ENCODE measurements at places on chromosomes 2 and 18. TPM values are rescaled to one million over a fixed set of nuclear protein-coding genes. Genes with fewer than 3 reads are reported as not detected.

The ZFP36L2 gene
- 11.0 TPM for total RNA-seq

The IL1RN gene
- not detected for total RNA-seq

- ATAC-seq = no peak
Measured at GRCh38 chr2:187136646-187137045, 287.7 kb upstream of the ZSWIM2 start.

GRCh38 chr2:180706694-180707093, 273.7 kb upstream of the UBE2E3 start:
- no peak for ATAC-seq

DNA sequence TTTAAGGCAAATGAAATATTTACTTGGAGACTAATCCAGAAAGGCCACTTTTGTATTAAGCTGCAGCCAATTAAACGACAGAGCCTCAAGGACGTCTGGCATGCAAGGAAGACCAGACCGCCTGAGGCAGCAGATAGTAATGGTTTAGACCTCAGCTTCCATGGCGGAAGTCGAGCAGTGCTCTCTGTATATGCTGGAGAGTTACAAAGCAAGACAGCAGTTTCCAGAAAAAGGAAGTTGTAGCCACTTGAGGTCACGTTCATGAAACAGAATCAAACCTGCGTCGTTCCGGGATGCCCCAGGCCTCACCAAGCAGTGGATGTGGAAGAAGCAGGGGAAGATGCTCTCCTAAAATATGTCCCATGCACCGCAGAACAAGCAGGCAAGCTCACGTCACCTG, 142.0 kb downstream of the PTGR3 start:
- ATAC-seq = no peak

DNA sequence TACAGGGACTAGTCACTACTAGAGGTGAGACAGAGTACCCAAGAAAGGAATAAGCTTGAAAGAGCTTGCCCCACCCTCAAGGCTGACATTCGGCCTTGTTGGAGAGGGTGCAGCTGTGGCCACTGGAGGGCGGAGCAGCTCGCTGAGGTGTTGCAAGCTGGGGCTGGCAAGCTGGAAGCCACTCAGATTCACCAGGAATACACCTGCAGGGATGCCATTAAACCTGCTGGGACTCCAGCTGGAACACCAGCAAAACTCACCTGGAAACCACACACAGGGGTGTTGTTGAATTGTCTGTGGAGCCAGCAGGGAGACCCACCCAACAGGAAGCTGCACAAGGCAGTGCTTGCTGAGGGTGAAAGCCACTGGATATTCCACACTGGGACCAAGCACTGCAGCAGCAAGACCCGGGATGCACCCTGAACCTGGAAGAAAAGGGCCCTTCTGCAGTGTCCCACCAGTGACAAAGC, 26.1 kb downstream of the KCTD18 start:
- peak; percentile 78 for ATAC-seq

GRCh38 chr2:217372794-217373193, 512.9 kb upstream of the TNP1 start:
- ATAC-seq = no peak

DNA sequence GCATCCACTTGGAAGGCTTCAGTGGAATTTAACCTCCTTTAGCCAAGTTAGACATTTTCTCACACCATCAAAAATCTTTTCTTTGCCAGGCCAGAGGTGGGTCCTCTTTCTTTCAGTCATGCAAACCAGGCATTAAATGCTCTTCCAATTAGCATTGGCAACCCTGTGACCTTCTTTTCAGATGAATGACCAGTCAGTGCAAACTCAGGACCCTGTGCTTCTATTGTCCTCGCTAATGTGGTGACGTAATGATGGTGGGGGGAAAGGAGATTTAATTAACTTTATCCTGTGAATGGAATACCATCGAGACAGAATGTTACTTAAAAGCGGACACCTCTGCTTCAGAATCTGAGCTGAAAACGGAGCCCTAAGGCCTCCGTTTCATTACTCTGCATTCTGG, 23.2 kb upstream of the STPG4 start:
- ATAC-seq = no peak

- no peak for ATAC-seq
Measured at GRCh38 chr2:189083106-189083505, 96.5 kb downstream of the COL5A2 start.

DNA sequence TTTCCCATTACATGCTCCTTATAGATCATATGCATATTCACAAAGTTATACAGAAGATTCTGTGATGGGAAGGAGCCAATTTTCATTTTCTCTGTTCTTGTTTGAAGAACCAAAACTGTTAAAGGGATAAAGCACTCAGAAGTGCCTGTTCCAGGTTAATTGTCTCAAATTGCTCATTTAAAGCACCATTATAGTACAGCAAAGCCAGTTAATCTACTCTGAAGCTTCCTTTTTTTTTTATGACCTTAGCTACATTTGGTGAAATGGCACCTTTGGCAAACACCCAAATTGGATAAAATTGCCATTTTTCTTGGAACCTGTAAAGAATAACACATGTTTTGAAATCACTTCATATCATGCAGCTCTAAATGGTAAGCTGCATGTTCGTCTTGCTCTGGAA, 1092.3 kb downstream of the BCL11A start:
- ATAC-seq = no peak

DNA sequence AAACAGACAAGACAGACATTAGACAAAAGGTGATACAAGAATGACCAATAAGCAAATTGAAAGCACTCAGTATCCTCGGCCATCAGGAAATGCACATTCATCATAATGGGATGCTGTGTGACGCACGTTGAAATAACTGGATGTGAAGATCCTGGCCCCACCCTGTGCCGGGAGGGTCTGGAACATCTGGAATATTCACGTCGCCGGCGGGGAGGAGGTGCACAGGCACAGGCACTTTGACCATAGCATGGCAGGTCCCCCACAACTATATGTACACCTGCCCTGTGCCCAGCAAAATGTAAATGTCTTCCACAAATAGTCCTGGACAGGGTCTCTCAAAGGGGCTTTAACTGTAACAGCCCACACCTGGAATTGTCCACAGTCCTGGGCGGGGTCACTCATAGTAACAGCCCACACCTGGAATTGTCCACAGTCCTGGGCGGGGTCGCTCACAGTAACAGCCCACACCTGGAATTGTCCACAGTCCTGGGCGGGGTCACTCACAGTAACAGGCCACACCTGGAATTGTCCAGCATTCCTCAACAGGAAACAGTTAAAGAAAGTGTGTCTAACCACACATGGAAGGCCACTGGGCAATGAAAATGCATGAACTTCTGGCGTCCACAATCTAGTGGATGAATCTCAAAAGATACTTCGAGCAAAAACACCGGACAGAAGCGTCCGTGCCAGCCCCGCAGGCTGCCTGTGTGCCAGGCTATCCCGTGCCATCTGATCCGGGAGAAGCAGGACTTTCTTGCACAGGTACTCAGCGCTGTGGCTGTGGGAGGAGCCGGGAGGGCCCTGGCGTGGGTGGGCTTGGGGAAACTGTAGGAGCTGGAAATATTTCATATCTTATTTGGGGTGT, 113.4 kb downstream of the RTP5 start:
- ATAC-seq = peak; percentile 92

DNA sequence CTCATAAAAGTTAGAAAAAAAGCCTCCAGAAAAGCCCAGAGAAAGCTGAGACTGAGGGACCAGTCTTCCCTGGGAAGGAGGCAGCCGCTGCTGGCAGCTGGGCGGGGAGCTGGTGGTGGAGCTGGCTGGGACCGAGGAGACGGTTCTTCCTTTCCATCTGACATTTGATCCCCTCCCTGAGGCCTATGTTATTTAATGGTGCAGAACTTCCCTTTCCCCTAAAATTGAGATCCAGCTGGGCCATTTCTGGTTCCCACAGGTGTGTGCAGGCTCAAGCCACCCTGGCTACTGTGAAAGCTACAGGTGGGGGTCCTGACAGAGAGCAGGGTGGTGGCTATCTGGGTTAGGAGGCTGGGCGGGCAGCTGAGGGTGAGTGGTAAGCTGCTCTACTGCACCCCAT, 81.5 kb upstream of the FZD7 start:
- ATAC-seq = no peak

- peak; percentile 91 for ATAC-seq
Measured at GRCh38 chr2:10254373-10255188, 48.1 kb upstream of the HPCAL1 start.

DNA sequence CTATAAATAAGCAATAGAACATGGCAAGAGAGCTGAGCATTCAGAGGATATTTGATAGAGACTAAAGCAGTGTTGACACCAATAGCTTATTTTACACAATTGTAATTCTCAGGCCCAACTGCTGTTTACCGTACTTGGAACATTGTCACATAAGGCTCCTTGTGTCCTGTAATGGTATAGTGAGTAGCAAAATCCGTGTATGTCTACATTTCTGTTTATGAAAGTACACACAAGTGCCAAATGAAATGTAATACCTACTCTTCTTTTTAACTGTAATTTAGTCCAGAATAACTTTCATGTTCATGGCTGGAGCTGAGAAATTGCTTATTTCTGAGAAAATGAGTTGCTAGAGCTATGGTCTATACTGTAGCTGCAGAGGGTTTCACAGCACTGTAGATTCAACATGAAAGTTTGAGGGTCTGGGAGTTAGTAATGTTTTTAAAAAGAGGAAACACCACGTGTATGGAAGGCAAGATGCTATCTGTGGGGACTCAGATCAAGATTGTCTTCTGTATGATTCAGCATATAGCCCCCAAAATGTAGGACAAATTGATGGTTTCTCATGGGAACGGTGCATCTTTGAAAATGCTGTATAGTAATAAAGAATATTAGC, 110.2 kb upstream of the NOSTRIN start:
- no peak for ATAC-seq

- ATAC-seq = no peak
Measured at GRCh38 chr2:229256376-229256775, 14.7 kb downstream of the PID1 start.

- ATAC-seq = peak; percentile 64
Measured at GRCh38 chr2:128305555-128306080, 13.1 kb downstream of the HS6ST1 start.

DNA sequence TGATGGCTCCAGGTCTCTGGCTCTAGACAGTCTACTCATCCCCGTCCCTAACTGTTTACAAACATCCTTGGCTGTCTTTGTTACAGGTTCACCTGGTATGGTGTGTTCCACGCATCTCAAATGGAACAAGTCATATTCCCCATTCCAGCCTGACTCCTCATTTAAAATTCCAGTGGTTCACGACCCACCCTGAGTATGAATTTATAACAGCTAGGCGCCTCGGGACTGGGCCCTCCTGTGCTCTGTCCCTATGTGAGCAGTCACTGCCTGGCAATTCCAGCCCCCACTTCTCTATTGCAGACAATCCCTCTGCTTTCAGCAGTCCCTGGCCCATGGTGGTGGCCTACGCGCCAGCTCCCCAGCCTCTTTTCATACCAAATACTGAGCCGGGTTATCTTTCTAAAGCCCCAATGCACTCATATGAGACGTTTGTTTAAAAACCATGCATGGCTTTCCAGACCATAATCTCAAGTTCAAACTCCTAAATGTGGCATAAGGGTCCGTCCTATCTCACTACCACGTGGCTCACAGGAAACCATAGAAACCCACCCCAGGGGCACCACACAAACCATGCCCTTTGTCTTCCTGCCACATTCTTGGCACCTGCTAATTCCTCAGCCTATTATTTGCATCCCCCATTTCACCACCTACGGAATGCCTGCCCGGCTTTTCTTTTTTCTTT, 1.6 kb downstream of the SERPINB8 start:
- no peak for ATAC-seq

- ATAC-seq = peak; percentile 58
Measured at GRCh38 chr18:32930695-32931301, 158.0 kb upstream of the KLHL14 start.

- ATAC-seq = peak; percentile 69
Measured at GRCh38 chr2:120780402-120780801, 44.7 kb downstream of the GLI2 start.

- no peak for ATAC-seq
Measured at GRCh38 chr2:11659115-11659475, 10.9 kb downstream of the NTSR2 start.

DNA sequence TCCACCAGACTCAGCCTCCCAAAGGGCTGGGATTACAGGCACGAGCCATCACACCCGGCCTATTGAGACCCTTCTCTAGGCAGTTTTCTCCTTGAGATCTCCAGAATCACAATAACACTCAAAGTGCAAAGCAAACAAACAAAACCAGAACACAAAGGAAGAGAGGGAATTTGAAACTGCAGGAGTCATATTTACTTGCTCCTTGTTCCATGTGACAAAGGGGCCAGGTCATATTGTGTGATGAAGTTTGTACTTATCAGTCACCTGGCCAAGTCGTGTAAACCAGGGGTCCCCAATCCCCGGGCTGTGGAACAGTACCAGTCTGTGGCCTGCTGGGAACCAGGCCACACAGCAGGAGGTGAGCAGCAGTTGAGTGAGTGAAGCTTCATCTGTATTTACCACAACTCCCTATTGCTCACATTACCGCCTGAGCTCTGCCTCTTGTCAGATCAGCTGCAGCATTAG, 26.5 kb downstream of the SCYGR8 start:
- no peak for ATAC-seq

DNA sequence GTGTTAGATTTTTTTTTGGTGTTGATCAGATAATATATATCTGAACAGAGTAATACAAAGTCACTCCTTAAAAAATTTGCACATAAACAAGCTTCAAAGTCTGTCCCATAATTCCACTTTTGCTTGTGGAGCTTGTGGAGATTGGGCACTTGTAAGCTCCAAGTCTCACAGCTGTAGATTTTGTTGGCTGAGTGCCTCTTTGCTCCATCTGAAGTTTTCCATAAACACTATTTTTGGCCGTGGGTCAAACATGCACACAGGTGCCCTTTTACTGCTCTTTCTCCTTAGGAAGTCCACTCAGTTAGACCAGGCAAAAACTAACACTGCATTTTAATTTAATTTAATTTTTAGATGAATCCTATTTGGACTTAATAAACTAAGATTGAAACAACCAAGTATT, 3.6 kb upstream of the KCNJ13 start:
- no peak for ATAC-seq
